ENCODE measurements at places on chromosomes 1 and 21. TPM values are rescaled to one million over a fixed set of nuclear protein-coding genes. Genes with fewer than 3 reads are reported as not detected.

DNA sequence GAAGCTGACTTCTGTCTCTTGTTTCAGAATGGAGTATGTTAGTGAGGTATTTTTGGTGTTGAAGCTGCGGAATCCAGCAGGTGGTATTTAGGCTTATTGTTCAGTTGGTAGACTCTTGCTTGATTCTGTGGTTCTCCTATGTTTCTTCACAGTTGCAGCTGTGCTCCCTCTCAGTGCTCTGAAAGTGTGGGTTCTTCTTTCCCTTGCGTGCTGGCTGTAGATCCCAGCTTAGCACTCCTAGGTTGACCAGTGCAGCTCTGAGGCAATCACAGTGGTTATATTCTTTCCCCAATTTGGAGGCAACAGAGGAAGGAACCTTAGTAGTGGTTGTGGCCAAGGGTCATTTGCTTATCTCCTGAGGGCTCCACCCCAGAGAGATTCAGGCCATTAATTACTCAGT lies 269.2 kb upstream of the NRIP1 start:
- DNase-seq, result no peak

DNA sequence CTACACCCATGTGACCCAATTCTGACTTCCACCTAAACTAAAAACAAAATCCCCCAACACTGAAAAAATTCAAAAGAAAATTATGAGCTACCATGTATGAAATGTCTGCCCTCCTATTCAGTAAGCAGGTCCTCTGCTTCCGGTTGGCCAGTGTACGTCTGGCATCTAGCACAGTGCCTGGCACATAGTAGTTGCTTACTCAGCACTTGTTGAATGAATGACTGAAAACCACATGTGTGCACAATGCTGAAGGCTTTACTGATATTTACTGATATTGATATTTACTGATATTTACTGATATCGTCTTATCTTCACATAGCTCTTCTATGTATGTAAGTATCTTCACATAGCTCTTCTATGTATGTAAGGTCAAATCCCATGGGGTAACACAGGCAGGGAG lies 642.2 kb downstream of the SMYD3 start:
- DNase-seq, result no peak

DNA sequence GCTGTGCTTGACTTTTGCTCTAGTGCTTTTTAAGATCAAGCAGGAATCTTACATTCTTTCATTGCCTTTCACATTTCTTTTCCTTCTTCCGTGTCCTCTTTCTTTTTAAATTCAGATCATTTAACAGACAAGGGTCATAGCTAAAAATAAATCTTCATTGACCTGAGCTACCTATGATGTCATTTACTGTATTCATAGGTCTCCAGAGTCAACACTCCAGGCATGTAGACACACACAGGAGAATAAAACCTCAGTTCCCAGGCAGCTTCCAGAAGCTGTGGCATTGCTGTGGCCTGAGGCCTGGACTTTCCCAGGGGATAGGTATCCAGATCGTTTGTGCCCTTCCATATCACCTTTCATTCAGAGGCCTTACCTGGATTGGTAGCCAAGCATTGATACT lies 38.5 kb upstream of the ENAH start:
- no peak for DNase-seq

DNA sequence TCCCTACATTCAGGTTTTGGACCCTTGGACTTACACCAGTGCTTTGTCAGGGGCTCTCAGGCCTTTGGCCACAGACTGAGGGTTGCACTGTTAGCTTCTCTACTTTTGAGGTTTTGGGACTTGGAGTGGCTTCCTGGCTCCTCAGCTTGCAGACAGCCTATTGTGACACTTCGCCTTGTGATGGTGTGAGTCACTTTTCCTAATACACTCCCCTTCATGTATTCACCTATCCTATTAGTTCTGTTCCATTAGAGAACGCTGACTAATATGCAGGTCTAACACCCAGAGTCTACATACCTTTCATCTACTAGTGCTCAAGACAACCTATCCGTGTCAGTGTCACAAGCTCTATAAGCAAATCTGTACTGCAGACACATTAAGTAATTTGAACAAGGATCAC lies 605.3 kb downstream of the KCNT2 start:
- no peak for DNase-seq

GRCh38 chr1:222329493-222330045 lies 218.3 kb downstream of the HHIPL2 start:
- no peak for DNase-seq

DNA sequence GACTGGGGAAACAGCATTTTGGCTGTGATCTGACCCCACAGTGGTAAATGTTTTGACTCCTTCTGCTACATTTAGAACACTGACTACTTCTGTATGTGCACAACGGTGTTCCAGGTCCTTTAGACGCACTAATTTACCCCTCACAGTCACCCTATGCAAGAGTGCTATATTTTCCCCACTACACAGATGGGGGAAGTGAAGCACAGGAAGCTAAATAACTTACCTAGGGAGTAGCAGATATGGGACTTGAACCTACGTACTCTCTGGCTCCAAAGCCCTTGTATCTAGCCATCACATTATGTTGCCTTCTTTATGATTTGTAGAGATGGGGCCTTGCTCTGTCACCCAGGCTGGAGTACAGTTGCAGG lies 49.3 kb downstream of the GADD45A start:
- DNase-seq, result no peak

DNA sequence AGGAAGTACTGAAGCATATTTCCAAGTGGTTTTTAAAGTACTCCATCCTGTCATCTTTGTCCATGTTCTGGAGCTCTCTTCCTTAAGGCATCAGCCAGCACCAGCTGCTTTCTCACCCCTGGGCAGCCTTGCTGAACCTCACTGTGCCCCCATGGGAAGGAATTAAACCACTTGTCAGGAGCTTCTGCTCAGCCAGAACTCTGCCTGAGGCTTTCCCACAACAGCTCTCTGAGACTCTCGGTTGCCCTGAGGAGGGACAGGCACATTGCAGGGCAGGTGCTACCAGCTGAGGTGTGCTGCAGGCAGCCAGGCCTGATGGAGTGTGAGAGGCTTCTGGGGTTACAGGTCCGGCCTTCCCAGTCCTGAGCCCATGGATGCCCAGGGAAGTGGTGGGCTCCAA lies 30.9 kb downstream of the FAM163A start:
- no peak for DNase-seq

DNA sequence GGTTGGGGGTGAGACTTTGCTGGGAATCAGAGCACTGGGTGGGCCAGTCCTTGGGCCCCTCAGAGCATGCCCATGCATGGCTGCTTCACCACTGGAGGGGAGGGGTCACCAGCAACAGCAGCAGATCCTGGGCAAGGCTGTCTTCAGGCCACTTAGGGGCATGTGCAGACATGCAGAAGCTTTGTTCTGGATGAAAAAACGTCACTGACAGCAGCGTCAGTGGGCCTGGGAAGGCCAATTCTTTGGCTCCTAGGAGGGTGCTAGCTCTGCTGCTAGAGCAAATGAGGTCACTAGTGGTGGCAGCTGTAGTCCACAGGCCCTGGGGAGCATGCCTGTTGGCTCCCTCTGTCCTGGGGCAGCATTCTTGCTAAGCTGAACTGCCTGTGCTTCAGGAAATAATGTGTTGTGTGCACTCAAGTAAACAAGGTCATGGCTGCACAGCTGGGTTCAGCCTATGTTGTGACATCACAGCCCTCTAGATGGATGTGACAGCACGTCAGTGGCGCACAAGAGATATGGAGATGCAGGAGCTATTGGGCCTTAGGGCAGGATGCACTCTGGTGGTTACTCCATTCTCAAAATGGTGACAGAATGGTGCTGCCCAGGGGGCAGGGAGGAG lies 27.0 kb downstream of the ZC3H11B start:
- DNase-seq, result no peak

The TPTE gene
- 2.9 TPM for total RNA-seq

The RSPO1 gene
- total RNA-seq, result 0.24 TPM

The TDRD5 gene
- not detected for total RNA-seq

The CFAP45 gene
- 13.2 TPM for total RNA-seq
